T-cell (primary cell): ENCODE measurements at places on chromosomes 16 and 17.
A peak's percentile ranks its signal among the peaks of the same experiment; 100 is the strongest.

GRCh38 chr16:66260522-66261254 is 105.8 kb upstream of the CDH5 start:
- no peak for DNase-seq

GRCh38 chr17:16013943-16014407 is 14.4 kb downstream of the TTC19 start:
- no peak for DNase-seq

DNA sequence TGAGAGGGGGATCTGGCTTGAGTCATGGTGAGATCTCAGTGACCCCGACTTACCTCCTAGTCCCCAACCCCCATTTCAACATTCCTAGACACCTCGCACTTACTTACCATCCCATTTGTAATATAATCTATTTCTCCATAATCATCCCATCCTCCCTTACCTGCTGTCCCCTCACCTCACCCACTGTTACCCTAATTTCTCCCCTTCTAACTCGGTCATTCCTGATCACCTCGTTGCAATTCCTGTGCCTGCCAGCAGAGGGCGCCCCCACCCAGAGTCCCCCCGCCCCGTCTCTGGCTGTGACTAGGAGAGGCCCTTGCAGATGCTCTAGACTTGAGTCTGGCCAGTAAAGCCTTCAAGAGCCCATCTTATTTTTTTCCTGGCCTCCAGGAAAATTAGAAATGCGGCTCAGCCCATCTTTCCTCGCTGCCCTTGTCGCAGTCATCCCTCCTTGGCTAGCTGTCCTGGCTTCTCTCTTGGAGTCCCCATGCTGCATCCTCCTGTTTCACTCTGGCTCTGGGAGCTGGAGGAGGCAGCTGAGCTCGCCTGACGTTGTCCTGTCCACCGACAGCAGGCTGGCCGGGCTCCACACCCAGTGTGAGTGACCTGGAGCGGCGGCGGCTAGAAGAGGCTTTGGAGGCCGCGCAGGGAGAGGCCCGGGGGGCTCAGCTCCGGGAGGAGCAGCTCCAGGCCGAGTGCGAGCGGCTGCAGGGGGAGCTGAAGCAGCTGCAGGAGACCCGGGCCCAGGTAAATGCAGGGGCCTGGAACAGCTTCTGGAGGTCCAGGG is 5.0 kb downstream of the TBKBP1 start:
- peak; percentile 61 for DNase-seq

DNA sequence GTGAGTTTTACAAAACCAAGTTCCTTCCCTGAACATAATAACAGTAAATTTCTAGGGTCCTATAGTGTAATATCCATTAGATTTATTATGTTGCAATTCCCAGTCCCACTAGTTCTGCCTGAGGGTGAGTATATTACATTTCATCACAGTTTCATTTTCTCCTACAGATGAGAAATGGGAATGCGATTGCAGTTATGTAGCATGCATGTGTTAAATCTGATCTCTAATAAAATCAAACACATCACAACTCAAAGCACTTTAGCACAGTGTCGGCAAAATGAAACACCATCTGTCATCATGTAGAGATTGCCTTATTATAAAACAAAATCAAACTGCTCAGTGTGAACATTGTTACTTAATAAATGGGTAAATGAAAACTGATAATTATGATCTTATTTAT is 180.5 kb upstream of the TOX3 start:
- DNase-seq = no peak
